ENCODE measurements at places on chromosomes 7 and 10.

DNA sequence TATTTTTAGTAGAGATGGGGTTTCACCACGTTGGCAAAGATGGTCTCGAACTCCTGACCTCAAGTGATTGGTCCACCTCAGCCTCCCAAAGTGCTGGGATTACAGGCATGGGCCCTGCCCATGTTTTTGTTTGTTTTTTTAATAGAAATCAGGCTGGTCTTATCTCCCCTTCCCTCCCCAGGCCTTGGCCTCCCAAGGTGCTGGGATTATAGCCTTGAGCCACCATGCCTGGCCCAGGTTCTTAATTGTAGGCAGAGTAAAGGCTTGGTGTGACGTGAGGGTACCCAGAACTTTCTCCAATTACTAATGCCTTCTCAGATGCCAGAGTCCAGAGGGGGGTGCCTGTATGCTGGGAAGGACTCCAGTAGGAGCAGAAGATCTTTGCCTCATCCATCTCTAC lies 5.2 kb upstream of the MKRN1 start:
- DNase-seq, result no peak

DNA sequence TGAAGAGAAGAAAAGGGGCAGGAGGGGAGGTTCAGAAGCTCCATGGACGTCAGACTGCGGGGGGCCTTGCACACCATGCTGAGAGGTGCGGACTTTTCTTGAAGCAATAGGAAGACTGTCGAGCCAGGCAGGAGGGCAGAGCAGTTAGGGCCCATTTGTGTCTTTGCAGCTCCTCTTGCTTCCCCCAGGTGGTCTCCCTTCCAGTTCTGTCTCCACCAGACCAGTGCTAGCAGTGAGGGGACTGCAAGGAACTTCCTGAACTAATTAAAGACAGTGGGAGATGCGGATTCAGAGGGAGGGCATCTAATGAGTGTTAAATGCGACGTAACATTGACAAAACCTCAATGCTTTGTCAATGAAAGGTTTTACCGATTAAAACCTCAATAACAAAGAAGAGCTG lies 225.4 kb downstream of the USP6NL start:
- no peak for DNase-seq

- no peak for DNase-seq
Observed at GRCh38 chr7:78510580-78511188, 712.1 kb downstream of the PHTF2 start.

- no peak for DNase-seq
Observed at GRCh38 chr7:8514781-8515519, 81.5 kb downstream of the NXPH1 start.

- DNase-seq, result no peak
Observed at GRCh38 chr7:24907311-24907886, 72.6 kb downstream of the OSBPL3 start.

DNA sequence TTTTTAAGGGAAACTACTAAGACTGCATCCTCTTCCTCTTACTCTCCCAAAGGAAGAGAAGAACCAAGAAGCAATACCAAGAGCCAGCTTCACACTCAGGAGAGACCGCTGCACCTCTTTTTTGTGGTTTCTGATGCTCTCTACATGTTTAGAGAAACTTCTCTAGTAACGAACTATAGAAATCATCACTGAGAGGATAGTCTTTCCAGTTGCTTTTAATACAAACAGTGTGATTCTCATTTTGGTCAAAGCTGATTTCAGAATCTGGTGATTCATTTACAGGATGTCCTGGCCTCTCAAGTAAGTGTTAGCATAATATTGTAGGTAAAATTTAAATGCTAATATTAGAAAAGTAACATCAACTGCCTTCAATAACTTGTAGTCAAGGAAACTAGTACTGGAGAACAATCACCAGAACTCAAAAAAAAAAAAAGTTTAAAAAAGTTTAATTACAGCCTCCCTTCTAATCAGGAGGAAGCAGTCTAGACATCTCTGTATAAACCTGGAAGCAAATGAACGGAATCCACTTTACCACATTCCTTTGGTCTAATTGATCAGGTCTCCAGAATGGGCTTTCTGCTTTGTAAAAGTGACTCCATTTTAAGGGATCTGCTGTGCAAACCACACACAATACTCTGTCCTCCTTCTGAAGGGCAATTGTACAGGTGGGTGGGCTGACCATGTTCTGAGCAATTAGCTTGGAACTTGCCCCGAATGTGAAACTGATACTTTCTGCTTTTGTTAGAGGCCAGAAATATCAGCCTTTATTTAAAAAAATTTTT lies 3.0 kb downstream of the LAMB1 start:
- DNase-seq, result no peak

DNA sequence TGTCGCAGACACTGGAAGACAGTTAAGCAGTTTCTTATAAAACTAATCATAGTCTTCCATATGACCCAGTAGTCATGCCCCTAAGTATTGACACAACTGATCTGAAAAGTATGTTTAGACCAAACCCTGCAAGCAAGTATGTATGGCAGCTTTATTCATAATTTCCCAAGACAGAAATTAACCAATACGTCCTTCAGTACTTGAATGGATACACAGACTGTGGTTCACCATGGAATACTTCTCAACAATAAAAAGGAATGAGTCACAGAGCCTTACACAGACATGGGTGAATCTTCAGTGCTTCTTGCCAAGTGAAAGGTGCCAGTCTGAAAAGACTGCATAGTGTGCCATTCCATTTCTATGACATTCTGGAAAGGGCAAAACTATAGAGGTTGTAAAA lies 50.2 kb upstream of the AKR1E2 start:
- no peak for DNase-seq

DNA sequence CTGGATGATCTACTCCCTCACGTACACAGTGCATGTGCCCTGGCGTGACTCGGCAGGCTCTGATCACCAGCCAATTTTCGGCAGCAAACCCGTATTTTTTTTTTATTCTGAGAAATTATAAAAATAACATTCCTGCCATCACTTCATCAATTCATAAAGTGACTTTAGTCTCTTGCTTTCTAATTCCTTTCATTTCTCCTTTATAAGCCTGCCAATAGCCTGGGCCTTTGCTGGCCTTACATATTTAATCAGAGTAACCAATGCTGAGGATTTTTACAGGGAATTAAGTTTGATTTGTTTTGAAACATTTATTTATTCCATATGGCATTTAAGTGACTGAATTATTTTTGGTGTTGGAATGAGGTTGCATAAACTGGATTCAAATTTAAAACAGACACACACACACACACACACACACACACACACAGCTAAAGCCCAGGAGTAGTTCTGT lies 140.8 kb downstream of the ETV1 start:
- DNase-seq, result no peak

GRCh38 chr10:85649461-85649860 lies 717.1 kb downstream of the GRID1 start:
- no peak for DNase-seq

DNA sequence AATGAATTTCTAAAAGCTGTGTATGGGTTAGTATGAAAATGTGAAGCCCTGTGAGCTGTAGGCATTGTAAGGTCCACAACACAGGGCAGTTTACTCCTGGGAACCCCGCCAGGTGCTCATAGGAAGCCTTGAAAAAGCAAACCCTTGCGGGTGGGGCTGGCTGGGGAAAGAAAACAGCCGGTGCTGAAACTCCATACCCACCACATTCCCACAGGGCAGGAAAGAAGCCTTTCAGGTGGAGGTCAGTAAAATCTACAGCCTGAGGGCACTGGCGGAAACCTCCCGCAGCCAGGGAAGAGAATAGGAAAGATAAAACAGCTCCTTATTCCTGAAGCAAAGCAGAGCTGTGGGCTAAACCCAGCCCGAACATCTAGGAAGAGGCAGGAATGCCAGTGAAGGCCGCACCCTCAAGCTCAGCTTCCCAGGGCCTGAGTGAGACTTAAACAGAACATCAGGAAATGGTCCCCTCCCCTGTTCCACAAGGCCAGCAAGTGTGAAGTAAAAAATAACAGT lies 34.7 kb downstream of the PODXL start:
- DNase-seq, result no peak

- no peak for DNase-seq
Observed at GRCh38 chr7:130883928-130884327, 149.9 kb upstream of the KLF14 start.

GRCh38 chr10:108561649-108562048 lies 1361.7 kb downstream of the XPNPEP1 start:
- no peak for DNase-seq

DNA sequence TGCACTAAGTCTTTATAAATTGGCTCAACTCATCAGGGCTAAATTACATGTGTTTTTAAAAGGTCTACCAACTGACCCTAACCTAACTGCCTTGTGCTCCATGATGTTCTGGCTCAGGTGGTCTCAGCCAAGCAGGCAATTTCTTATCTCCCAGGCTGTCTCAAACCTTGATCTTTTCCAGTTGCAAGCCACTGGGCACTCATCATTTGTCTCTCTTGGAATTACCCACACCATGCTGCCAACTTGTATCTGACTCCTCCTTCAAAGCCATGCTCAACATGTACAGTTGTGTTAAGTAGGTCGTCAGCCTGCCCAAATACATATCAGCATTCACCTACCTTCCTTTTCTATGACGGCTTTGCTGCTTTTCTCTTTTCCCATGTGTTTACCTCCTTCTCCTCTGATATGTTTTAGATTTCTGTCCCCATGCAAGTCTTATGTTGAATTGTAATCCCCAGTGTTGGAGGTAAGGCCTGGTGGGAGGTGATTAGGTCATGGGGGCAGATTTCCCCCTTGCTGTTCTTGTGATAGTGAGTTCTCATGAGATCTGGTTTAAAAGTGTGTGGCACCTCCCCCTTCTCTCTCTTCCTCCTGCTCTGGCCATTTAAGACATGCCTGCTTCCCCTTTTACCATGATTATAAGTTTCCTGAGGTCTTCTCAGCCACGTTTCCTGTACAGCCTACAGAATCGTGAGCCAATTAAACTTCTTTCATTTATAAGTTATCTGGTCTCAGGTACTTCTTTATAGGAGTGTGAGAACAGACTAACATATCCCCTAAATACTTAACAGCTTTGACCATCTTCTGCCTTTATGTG lies 130.0 kb downstream of the ELAPOR2 start:
- no peak for DNase-seq

DNA sequence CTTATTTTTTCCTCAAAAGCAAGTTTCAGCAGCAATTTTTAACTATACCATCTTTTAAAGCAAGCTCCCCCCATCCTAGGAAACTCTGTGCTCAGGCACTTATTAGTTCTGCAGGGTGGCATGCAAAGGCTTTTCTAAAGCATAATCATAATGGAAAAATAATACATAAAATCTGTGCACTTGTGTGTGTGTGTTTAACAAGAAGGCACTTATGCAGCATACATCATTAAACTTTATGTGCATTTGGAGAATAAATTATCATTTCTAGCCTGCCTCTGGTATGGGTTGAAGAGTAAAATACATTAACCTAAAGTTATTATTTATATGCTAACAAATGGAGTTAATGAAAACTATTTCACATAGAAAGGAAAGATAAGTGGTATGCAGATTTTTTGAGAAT lies 5.6 kb upstream of the RASSF4 start:
- no peak for DNase-seq

DNA sequence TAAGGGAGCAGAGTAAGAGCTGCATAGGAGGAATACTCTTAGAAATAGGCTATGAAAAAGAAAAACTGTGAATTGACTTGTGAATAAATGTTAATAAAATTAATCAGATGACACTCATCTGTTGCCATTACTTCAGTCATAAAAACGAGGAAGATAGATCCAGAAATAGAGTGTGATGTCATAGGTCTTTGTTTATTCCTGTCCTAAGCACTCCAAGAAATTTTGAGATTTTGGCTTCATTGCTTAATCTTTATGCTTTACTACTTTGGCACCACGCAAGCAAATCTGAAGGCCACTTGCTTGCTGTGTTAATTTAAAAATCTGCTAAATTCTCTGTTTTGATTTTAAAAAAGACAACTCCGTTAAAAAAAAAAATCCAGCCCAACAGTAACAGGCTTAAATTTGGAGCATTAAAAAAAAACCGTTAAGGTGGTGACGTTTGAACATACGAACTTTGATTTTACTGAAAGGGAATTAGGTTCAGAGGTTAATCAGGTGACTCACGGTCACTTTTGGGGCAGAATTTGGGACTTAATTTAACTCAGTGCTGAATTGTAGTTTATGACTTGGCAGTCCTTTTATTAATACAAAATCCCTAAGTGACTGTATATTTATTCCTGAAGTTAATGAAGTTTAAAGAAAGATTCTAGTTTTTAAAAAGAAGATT lies 3.4 kb downstream of the IFRD1 start:
- DNase-seq, result peak; percentile 61

DNA sequence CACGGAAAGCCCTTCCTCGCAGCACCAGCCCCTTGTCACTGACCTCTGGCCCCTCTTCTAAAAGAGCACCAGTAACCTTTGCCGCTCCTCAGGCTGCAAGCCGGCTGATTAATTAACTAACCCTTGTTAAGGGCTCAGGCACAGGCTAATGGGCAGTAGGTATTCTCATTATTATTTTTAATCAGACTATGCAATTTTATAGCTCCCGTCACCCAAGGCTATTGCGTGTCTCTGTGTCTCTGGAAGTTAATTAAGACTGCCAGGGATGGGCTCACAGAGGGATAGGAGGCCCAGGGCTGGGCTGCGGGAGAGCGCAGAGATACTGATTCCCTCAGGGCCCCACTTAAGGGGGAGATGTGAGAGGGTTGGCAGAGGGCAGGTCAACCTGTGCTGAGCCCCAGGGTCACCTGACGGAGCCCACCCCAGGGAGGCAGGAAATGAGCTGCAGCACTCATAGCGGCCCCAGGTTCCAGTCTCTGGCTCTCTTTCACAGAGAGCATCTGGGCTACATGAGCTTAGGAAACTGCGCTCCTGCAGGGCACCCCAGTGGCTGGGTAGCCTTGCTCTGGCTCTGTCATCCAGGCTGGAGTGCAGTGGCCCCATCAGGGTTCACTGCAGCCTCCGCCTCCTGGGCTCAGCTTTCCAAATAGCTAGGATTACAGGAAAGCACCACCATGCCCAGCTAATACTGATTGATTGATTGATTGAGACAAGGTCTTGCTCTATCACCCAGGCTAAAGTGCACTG lies 92.2 kb upstream of the LRRC4 start:
- no peak for DNase-seq

GRCh38 chr7:45163692-45164052 lies 6.1 kb downstream of the RAMP3 start:
- DNase-seq, result no peak

DNA sequence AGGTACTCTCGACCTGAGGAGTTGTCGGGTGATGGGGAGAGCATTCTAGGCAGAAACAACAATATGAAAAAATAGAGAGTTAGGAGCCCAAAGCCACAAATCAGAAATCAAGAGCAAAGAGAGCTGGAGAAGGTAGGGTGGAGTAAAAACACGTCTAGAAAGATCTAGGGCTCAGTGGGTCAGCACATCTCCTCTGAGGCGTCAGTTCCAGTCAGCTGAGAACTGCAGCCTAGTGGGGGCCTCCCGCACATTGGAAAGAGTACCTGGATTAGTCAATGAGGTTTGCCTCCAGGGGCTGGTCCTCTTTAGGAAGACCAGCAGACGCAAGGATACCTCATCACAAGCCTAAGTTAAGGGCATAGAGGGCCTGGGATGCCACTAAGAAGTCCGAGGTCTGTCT lies 113.2 kb upstream of the LANCL2 start:
- no peak for DNase-seq
